Naive thymus-derived CD4-positive, alpha-beta T cell (primary cell): ENCODE measurements at places on chromosomes 7 and 10. TPM values are rescaled to one million over a fixed set of nuclear protein-coding genes. Genes with fewer than 3 reads are reported as not detected.

- DNase-seq, result no peak
Observed at GRCh38 chr10:992467-992866, 4.2 kb downstream of the GTPBP4 start.

- no peak for DNase-seq
Observed at GRCh38 chr10:129966370-129966888, 2.4 kb upstream of the EBF3 start.

The NUDT13 gene
- 0.94 and 1.4 TPM in 2 replicates for total RNA-seq

- no peak for DNase-seq
Observed at GRCh38 chr7:122628651-122629411, 70.1 kb downstream of the RNF133 start.

- DNase-seq, result no peak
Observed at GRCh38 chr10:88477343-88478085, 105.6 kb downstream of the RNLS start.

The PLPP4 gene
- not detected in 2 replicates for total RNA-seq

DNA sequence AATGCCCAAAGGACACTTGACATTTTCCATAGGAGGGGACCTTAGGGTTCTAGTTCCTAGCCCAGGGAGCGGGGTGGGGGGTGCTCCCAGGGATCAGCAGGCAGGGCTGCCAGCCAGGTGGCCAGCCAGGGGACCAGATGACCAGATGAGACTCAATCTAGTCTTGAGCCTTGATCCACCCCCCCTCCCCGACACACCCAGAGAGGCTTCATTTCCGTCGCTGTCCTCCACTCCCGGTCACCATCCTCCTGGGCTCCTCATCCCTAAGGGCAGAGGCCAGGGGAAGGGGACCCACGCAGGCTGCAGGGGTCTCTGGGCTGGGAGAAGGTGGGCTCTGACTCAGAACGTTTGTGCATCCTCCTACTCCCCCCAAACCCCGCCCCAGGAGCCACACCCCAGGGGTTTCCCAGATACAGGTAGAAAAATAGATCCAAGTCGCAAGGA, 1.0 kb downstream of the STX1A start:
- DNase-seq, result no peak

- DNase-seq, result no peak
Observed at GRCh38 chr7:105230486-105230885, 158.2 kb downstream of the SRPK2 start.

- no peak for DNase-seq
Observed at GRCh38 chr7:65239707-65240352, 133.8 kb upstream of the ZNF92 start.

GRCh38 chr7:716222-716621, 10.3 kb upstream of the DNAAF5 start:
- no peak for DNase-seq

DNA sequence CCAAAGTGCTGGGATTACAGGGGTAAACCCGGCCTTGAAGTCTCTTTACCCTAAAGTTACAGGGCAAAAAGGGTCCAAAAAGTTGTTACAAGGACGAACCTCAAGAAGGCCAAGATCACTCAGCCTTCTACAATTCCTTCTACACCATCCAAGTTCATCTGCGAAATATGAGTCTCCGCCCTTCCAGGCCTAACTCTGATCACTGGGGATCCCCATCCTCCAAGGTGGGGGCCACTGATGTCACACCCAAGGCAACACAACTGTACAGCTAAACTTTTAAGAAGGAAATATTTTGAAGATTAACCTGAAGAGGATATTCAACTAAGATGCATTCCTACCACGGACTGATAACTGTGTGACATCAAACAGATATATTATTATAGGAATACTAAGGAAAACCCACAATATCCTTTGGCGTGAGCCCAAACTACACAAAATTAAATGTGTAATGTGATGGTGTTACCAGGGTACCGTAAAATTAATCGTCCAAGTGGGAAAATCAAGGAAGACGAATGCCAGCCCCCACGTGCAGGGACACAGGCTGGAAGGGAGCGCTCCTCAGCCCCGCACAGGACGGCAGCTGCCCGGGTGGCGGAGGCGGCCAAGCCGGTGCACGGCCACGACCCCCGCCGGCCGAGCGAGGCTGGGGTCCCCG, 1.0 kb downstream of the PAXIP1 start:
- peak; percentile 8 for DNase-seq

The ADAM12 gene
- not detected in 2 replicates for total RNA-seq

DNA sequence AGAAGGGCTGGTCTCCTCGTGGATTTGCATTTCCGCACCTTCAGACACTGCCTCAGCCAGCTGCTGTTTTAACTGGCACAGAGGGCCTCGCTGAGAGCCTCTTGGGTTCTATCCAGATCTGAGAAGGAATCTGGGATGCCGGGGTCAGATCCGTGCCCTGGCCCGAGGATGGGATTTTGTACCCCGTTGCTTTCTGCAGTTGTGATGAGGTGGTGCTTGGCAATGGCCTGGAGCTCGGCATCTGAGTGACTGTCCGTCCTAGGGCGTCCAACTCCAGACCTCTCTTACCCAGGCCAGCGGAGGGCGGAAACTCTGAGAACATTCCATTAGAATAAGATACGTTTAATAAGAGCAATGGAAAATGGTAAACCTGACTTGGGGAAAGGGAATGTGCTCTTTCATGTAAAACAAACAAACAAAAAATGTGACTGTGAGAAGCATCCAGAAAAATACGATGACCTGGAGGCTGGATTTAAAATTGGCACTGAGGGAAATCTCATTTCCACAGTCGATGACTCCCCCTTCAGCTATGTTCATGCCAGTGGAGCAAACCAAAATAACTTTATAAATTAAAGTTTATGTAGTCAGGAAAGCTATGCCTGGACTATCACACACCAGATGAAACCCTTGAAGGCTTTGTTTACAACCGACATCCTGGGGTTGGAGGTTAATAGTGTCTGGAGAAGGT, 39.6 kb downstream of the GRK5 start:
- no peak for DNase-seq

- DNase-seq, result no peak
Observed at GRCh38 chr7:154530136-154530535, 472.8 kb downstream of the PAXIP1 start.

- DNase-seq, result no peak
Observed at GRCh38 chr7:30464231-30464671, 14.3 kb downstream of the NOD1 start.

GRCh38 chr7:4406288-4407058, 275.6 kb upstream of the FOXK1 start:
- DNase-seq, result no peak

GRCh38 chr10:26475386-26475785, 37.2 kb downstream of the APBB1IP start:
- DNase-seq, result no peak

GRCh38 chr7:16923019-16923418, 41.2 kb upstream of the AGR3 start:
- no peak for DNase-seq

- no peak for DNase-seq
Observed at GRCh38 chr7:38428041-38428440, 154.6 kb upstream of the TARP start.

The GIMAP2 gene
- total RNA-seq, result 113 and 122 TPM in 2 replicates

The GBF1 gene
- total RNA-seq, result 38.1 TPM

The OTUD1 gene
- 67.6 TPM for total RNA-seq

The SYT15B gene
- not detected for total RNA-seq

DNA sequence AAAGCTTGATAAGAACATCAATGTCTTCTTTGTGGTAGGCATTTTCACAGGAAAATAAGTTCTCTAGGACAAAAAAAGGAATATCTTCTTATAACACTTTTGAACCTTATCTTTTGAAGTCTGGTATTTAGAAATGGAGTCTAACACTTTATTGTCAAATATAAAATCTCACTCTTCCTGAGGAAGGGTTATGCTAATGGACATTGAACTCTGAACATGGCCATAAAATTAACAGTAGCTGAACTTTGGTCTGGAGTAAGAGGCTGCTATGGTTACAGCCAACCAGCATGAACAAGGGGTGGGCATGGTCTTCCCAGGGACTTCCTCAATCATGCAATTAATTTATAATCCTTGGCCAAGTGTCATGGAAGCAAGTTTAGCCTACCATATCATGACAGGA, at the start of gene CLRN3:
Gene CLRN3, minus strand, starts transcription at position 199 of the 400 bp plus-strand sequence. Its CDS starts 157 bp downstream, at position 42.
- no peak for DNase-seq

DNA sequence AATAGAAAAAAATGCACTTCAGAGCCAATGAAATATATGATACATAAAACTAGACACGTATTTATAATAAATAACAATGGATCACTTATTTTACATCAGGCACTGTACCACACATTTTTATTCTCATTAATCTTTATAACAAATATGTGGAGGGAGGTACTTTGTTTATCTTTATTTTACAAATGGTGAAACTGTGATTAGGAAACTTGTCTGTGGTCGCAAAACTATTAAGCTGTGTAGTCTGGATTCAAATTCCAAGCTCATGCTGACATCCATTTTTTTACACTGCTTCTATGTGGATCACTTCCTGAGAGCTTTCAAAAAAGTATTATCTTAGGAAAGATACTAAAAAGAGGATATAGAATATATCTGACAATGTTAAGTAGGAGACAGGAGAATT, 978.6 kb downstream of the SORCS1 start:
- no peak for DNase-seq

DNA sequence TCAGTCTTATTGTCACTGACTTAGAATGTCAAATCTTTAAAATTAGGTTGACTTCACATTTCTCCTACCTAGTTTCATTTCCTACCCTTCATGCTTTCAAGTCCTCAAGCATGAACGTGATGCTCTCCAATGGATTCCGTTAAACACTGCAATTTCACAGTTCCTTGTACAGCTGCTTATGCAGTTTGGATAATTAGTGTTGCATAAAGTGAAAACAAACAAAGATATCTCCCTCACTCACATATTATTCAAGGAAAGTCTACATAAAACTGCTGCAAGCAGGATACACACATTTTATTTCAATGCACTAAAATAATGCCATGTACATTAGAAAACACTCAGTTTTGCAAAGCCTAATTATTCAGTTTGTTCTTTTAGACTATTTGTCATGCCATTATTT, 214.0 kb downstream of the CRPPA start:
- DNase-seq, result no peak

- DNase-seq, result no peak
Observed at GRCh38 chr10:74190494-74190893, 39.5 kb downstream of the ADK start.

The MYL7 gene
- total RNA-seq, result not detected in 2 replicates
